Stimulated activated CD4-positive, alpha-beta T cell treated with anti-CD3 and anti-CD28 coated beads, Interleukin-12 subunit alpha, Interleukin-12 subunit beta, amount 100 ng/mL, for 4 hours (primary cell): ENCODE measurements at places on chromosomes 16 and 17.

- DNase-seq: no peak
Observed at GRCh38 chr17:82810644-82811430, 29.0 kb downstream of the ZNF750 start.

DNA sequence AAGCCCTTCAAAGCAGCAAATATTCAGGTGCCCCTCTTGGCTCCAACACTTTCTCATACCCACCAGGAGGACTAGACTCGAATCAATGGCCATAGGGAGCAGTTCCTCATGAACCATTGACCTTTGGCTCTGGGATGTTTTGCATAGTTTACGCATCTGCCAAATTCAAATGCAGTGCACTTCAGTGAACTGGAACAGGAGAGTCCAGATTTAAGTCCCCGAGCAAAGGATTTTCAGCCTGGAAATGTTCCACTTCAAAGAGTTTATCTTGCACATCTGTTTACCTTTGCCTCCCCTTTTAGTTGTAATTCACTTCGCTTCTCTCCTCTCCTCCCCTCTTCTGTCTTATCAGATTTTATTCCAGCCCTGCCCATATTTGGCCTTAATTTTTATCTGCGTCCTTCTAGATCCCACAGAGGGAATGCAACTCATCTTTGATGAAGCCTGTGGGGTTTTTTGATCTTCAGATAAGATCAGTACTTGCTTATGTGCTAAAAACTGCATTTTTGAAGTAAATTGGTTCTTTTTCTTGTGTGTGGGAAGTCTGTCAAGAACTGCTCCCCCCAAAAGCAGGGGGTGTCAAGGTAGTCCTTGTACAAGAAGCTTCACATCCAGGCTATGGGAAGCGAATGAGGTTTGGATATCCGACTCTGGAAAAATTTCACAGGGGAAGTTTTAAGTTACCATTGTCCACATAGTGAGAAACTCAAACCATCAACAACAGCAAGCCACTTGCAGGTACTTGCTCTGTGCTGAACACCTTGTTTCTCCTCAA, 281.6 kb downstream of the RBFOX1 start:
- no peak for DNase-seq

DNA sequence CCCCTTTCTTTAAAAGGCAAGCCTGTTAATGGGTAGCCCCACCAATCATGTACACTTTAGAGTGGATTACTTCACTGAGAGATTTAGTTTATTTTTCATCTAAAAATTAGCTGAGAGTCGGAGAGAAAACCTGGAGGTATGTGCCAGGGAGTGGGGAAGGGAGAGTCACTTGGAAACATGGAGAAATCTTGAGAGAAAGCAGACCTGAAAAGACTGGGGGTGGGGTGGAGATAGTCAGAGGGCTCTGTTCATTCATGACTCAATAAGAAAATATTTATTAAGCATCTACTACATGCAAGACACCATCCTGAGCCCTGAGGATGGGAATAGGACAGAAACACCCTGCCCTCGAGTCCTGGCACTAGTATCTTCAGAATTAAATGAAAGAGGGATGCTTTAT, 27.4 kb upstream of the RCVRN start:
- DNase-seq: no peak

DNA sequence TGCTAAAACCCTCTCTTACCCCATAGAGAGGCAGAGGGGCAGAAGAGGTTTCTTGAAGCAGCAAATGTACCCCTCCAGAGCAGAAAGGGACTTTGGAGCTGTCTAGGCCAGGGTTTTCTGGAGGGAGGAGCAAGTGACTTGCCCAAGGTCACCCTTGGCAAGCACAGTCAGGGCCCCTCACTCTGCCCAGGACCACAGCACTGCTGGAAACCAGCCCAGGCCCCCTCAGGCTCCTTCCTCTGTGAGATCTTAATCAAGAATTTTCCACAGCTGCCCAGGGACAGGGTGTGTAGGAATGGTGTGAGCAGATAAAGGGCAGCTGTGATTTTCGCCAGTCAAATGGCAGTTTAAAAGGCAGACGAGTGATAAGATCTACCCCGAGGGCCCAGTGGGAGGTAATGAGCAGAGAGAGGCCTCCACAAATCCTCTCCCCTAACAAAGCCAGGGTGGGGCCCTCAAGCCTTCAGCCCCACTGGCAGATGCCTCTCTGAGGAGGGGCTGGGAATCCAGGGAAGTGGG, 3.9 kb upstream of the SLC12A3 start:
- DNase-seq: no peak

DNA sequence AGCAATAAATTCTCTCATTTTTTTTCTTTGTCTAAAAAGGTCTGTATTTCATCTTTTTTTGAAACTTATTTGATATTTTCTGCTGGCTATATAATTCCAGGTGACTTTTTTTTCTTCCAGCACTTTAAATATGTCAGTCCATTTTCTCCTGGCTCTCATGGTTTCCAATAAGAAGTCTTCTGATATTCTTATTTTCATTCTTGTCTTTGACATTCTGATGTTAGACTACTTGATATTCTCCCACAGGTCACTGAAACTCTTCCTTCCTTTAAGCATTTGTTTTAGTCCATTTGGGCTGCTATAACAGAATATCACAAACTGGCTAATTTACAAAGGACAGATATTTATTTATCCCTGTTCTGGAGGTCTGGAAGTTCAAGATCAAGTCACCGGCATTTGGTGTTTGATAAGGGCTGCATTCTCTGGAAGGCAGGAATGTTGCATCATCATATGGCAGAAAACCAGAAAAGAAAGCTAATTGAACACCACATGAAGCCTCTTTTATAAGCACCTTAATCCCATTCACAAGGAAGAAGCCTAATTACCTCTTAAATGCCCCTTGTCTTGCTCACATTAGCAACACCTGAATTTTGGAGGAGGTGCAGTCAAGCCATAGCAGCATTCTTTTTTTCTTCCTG, 242.1 kb upstream of the TNRC6C start:
- DNase-seq: no peak

DNA sequence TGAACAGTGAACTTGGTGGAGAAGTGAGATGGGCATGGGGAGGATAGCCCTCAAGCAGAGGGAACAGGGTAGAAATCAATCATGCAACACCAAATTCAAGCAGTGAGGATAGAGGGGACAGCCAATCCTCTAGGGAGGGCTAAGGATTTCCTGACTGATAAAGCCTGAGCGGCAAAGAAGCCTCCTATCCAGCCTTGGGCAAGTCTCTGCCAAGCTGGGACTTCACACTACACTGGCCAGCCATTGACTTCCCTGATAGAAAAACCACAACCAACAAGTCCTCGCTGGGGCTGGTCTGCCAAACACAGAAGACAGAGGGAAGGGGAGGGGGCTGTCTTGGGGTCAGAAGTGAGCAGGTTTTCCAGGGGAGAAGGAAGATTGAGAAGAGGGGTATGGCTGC, 2.5 kb upstream of the FBXL19 start:
- DNase-seq: no peak

GRCh38 chr17:520447-521182, 168.0 kb upstream of the RPH3AL start:
- no peak for DNase-seq

DNA sequence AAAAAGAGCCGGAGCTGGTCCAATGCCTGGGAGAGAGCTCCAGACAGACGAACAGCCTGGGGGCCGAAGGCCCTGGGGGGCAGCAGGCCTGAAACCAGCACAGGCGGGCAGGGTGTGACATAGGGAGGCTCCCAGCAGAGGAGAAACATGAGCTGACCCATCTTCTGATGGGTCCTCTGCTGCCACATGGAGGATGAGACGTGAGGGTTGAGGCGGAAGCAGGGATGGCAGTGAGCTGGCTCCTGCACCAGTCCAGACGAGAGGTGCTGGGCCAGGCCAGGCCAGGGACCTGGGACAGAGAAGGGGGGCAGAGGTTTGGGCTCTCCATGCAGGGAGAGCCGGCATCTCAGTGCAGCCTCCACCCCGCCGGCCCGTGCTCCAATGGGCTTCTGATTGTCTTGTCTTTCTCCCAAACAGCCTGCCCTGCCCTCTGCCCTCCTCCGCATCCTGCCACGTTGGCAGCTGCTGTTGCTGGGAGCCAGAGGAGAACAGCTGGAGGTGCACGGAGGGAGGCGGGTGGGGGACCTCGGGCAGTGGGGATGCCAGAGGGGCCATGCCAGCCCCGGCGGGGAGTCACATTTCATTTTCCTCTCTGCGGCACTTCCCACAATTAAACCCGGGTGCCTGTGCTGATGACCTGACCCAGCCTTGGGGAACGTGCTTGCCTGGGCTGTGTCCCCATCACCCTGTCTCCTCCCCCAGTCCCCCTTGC, 139.1 kb upstream of the GSE1 start:
- no peak for DNase-seq

DNA sequence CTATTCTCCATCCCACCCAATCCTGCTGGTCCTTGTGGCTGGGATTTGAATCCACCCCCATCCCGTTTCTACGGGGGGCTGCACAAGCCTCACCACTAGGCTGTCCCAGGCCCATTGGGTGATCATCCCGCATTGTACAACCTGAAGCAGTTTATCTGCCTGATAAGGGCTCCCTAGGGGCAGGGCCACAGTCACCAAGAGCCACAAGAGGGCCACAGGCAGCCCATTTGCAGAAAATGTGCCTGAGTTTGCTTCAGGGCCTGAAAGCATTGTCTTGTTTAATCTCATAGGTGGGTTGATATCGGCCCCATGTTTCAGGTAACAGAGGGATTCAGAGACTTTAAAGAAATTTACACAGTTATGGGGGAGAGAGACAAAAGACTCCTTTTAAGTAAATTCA, 245.0 kb downstream of the CPPED1 start:
- no peak for DNase-seq

DNA sequence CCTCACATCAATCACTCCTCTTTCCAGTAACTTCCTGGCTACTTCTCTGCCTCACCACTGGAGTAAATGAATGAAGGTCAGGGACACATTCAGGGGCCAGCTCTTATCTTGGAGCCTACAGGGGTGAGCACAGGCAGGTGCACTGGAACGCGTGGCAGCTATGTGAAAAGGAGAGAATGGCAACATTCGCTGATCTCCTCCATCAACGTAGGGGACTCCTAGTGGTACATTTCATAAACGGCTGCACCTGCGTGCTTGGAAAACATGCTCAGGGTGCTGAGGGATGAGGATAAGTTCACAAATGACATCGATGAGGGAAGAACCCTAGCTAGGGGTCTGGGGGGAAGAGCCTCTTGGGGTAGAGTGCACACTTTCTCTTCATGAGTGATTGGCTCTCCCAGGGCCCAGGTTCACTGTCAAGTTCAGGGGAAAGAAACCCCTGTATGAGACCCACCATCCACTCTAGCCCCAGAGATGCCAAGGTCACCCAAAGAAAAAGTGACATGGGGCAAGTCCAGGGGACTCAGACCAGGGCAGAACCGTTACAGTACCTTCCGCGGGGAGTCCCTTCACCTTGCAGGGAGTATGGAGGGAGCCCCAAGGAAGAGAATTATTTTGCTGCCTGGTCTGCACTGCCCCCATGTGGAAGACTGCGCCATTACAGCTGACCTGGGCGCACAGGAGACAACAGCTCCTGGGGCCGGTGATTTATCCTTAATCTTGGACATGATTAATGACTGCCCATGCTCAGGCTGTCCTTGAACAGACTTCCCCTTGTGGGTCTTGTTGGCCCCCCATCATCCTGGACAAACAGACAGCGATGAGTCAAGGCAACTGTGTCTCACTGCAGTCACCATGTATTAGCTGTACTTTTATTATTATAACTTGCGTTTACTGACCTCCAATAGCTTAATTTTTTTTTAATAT, 30.1 kb downstream of the VAC14 start:
- DNase-seq: peak; percentile 49

GRCh38 chr17:70636517-70637133, 467.3 kb downstream of the KCNJ2 start:
- DNase-seq: no peak

GRCh38 chr17:80393241-80393890, 21.6 kb upstream of the ENDOV start:
- no peak for DNase-seq

GRCh38 chr16:80176114-80176513, 364.7 kb upstream of the DYNLRB2 start:
- no peak for DNase-seq

DNA sequence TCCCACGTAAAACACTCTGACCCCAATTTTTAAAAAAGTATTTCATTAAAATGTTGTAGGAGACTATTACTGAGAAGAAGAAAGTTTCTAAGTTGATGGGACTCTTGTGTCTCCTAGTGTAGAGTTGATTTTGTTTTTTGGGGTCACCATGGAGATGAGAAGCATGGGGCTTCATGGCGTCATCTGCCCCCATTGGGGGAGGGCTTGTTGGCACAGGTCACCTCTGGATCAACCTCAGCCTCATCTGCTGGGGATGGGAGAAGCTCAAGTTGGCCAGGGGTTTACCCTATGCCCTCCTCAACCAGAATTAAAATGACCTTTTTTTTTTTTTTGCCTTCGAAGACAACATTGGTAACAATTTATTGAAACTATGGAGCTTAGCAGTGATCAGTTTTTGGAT, 28.3 kb downstream of the MSI2 start:
- no peak for DNase-seq

GRCh38 chr16:13630374-13630773, 289.6 kb upstream of the ERCC4 start:
- DNase-seq: no peak

- no peak for DNase-seq
Observed at GRCh38 chr17:79729761-79730160, 982 bp upstream of the ENPP7 start.

DNA sequence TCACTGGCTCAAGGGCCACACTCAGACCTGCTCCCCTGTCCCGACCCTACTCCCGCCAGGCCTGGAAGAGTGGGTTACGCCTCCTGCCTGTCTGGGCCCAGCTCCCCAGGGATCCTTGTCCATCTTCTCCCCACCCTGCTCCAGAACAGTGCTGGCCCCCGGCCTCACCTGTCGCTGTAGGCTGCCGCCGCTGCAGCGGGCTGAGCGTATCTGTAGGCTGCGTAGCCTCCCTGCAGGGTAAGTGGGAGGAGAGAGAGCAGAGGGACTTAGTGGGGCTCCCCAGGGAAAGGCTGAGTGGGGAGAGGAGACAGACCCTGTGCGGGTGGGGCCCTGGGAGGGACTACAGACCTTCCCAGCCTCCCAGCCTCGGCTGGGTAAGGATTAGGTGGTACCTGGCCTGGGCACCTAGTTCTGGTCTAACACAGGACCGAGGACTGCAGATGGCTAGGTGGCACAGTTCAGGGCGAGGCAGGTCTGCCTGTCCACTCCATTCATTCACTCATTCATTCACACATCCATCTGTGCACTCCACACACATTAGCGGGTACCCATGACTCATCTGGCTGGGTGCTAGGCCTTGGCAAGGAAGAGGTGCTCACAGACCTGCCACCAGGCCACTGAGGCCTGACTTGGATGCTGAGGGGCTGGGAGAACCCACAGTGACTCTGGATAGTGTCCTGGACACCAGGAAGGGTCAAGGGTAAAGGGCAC, 20.9 kb downstream of the ENGASE start:
- no peak for DNase-seq

- no peak for DNase-seq
Observed at GRCh38 chr16:30876867-30877266, 17.0 kb downstream of the BCL7C start.

DNA sequence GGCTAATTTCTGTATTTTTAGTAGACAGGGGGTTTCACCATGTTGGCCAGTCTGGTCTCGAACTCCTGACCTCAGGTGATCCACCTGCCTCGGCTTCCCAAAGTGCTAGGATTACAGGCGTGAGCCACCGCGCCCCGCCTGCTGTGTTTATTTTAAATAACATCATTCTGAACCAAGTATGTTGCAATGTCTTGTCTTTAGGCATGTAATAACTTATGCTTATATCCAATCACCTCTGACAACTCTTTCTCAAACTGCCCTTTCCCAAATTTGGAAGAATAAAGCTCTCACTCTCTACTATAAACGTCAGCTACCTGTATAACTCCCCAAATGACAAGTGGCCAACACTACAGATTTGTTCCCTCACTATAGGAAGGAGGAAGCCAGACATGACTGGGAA, 103.1 kb upstream of the FA2H start:
- DNase-seq: no peak

- DNase-seq: no peak
Observed at GRCh38 chr17:35713069-35713728, 18.2 kb upstream of the RASL10B start.

GRCh38 chr17:10294180-10294579, 78.6 kb downstream of the MYH13 start:
- no peak for DNase-seq
